Skin of body (tissue), 3 donors: ENCODE measurements at places on chromosomes 11 and 22. TPM values are rescaled to one million over a fixed set of nuclear protein-coding genes. Genes with fewer than 3 reads are reported as not detected.

Gene DPP3
- 16.0 TPM for total RNA-seq

Gene C11orf54
- 26.4 TPM for total RNA-seq

Gene GLYAT
- not detected for total RNA-seq

Gene SLC25A45
- 4.6 TPM for total RNA-seq

Gene VSTM5
- total RNA-seq: 0.39 TPM

Gene OR5A1
- not detected for total RNA-seq

Gene SLC22A9
- total RNA-seq: not detected

GRCh38 chr11:117979481-117980211 is 6.5 kb upstream of the IL10RA start:
- DNase-seq: no peak

GRCh38 chr22:46193898-46194310 is 43.6 kb downstream of the PPARA start:
- no peak for DNase-seq

- no peak for DNase-seq
Measured at GRCh38 chr11:123457187-123457770, 27.2 kb downstream of the GRAMD1B start.

DNA sequence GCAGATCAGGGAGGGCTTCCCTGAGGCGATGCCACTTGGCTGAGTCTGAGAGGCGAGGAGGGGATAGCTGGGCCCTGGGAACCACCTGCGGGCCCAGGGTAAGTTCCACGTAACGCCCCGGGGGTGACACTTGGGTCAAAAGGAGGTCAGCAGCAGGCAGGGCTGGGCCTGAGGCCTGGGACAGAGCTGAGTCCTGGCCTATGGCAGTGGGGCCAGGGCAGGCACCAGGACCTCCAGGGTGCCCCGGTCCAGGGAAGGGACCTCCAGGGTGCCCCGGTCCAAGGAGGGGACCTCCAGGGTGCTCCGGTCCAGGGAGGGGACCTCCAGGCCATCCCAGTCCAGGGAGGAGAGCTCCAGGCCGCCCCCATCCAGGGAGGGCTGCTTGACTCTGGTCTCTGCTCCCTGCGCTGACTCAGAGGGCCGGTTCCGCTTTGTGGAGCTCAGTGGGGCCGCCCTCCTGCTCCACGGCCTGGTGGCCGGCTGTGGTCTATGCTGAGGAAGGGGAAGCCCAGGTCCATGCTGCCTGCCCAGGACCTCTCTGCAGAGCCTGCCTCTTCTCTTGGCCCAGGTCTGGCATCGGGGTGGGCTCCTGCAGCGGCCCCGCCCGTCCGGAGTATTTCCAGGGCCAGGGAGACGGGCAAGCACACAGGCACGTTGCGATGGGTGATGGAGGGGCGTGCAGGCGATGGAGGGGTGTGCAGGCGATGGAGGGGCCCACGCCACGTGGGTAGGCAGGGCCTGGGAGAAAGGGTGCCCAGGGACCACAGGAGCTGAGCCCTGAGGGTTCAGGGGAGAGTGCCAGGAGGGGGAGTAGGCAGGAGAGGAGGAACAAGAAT is 19.5 kb upstream of the WNT7B start:
- no peak for DNase-seq

DNA sequence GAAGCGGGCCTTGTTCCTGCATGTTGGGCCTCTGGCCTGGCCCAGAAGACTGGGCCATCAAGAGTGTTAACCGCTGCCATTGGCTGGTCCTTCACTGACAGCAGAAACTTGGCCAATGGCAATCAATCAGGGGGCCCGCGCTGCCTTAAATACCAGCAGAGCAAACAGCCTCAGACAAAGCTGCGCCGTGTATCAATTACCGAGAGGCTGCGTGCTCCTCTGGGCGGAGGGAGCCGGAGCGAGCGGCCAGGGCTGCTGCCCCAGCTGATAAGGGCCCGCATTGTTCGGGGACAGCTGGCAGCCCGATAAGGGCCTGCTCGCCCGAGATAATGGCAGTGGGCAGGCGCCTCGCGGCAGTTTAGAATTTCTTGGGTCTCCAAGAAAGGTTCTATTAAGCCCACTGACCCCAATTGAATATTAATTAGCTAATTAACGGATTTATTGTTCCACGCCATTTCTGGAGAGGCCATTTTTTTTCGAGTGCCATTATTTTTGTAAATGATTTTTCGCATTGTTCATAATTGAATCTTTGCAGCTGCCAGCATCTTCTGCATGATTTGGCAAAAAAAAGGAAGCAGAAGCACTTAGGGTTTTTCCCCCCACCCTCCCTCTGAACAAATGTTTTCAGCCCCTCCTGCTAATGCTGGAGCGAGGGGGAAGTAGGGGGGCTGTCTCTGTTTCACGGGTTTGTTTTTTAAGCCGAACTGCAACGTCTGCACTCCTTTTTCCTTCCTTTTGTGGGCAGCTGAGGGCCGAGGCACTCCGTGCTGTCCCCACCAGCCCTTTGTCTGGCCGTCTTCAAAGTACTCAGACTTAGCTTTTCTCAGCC is 37.6 kb upstream of the RIC3 start:
- DNase-seq: peak; percentile 4

DNA sequence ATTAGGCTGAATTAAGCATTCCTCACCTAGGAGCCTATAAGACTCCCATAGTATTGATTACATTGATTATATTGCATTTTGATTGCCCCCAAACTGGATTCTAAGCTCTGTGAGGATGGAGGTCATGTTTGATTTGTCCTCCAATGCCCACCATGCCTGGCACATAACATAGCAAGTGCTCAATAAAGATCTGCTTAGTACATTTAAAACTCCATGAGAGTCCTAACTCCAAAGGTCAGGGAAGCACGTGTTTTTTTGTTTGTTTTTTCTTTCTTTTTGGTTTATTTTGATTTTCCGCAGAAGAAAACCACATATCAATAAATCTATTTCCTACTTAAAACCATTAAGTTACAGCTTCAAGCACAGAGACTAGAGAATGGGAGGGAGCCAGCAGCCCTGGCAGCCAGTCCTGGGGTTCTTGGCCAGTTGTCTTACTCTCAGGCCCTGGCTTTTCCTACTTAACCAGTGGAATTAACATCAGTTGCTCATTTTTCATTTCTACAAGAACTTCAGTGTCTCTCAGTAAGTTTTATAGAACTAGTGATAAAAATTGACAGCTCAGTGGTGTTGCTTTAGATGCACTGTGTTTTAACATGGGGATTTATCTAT is 429.9 kb upstream of the CCDC90B start:
- peak; percentile 13 for DNase-seq

DNA sequence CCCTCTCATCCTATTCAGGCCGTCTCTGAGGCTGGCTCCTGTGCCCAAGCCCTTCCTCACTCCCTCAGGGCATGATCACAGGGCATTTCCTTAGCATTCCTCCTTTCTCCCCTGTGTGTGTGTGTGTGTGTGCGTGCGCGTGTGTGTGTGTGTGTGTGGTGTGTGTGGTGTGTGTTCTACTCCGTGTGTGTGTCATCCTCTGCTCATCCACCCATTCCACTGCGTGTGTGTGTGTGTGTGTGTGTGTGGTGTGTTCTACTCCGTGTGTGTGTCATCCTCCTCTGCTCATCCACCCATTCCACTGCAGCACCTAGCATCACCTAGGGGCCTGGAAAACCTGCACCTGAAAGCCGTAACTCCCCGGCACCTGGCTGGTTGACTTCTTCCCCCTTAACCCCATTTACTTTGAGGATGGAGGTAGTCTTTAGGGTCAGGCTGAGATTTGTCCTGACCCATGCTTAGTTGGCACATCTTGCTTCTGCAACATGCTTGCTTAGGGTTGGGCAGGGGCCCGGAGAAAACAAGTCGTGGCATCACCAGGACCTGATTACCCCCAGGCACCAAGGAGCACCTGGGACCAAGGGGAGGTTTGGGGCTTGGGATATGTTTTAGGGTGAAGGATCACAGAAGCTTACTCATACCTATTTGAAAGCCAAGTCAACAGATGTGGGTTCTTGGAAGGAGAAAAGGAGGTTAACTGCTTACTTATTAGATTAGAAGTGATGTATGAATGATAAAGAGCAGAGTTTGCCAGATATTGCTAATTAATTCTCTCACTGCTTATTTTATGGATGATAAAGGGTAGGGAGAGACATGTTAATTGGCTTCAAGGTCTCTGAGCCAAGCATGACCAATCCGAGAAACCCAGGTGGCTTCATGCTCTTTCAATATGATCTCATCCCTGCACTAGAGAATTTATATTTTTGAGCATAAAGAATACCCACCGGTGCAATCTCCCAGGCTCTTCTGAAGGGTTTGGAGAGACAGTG is 18.9 kb downstream of the TIMP3 start:
- no peak for DNase-seq

GRCh38 chr11:124199702-124200101 is 16.6 kb downstream of the OR10D3 start:
- no peak for DNase-seq

- DNase-seq: no peak
Measured at GRCh38 chr22:44329179-44329796, 16.5 kb upstream of the SHISAL1 start.

DNA sequence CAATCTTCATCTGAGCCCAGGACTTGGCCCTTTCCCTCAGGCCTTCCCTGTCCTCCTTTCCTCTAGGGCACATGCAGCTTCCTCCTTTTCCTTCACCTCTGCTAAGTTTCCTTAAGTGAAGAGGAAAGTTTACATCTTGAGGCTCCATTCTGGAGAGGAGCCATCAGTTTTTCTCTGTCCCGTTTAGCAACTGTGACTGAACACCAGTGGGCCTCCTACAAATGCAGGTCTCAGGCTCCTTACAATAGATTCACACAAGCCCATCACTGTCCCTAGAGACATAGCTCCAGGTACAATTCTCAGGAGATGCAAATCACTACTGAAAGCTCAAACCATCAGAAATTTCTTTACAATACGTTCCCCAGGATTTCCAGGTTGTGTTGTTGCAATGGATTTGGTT is 23.3 kb upstream of the LYVE1 start:
- DNase-seq: no peak

- no peak for DNase-seq
Measured at GRCh38 chr22:27832606-27833005, 31.1 kb upstream of the MN1 start.

GRCh38 chr11:69887330-69887729 is 68.1 kb upstream of the FGF3 start:
- no peak for DNase-seq

GRCh38 chr22:37497062-37497599 is 10.9 kb upstream of the MFNG start:
- no peak for DNase-seq

GRCh38 chr11:19344661-19345518 is 104.1 kb upstream of the E2F8 start:
- DNase-seq: no peak

- no peak for DNase-seq
Measured at GRCh38 chr22:42156598-42156997, 26.0 kb upstream of the CYP2D6 start.

DNA sequence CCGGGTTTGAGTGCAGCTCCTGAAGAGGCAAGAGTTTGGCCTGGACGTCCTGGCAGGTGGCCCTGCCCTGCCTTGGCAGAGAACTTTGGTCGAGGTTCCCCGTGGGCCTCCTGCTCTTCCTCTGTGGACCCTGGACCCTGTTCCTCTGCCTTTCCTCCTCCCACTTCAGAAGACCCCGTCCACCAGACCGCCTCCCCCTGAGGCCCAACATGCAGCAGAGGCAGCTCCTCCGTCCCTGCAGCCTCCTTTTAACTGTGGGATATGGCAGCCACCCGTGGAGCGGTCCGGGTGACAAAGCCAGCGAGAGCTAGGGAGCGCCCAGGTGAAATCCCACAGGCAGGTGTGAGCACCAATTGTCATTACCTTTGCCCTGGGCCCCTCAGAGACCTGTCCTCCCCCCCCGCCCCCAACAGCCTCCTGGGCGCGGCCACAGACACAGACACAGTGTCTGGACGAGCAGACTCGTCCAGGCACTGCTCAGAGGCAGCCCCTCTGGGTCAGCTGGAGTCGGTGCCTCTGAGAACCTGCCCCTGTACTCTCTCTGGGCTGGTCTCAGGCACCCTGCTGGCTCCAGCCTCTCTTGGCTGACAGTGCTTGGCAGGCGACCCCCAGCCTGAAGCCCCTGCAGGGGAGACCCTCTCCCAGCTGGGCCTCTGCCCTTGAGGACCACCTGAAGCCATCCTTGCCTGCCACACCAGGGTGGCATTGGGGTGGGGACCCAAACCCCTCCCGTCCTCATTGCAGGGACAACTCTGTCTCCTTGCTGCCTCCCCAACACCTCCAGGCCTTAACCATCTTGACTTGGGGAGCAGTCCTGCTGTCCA is 4.1 kb upstream of the PTDSS2 start:
- DNase-seq: no peak

- no peak for DNase-seq
Measured at GRCh38 chr11:104858882-104859775, 39.1 kb downstream of the CASP12 start.

GRCh38 chr11:124739479-124740276 is at the start of gene NRGN:
NRGN (plus strand) TSS chr11:124739942; CDS start chr11:124740085, 143 bp downstream.
- peak; percentile 82 for DNase-seq

- DNase-seq: no peak
Measured at GRCh38 chr11:128845334-128845780, 21.7 kb downstream of the KCNJ1 start.

GRCh38 chr11:120413480-120413879 is 77.3 kb downstream of the ARHGEF12 start:
- no peak for DNase-seq

DNA sequence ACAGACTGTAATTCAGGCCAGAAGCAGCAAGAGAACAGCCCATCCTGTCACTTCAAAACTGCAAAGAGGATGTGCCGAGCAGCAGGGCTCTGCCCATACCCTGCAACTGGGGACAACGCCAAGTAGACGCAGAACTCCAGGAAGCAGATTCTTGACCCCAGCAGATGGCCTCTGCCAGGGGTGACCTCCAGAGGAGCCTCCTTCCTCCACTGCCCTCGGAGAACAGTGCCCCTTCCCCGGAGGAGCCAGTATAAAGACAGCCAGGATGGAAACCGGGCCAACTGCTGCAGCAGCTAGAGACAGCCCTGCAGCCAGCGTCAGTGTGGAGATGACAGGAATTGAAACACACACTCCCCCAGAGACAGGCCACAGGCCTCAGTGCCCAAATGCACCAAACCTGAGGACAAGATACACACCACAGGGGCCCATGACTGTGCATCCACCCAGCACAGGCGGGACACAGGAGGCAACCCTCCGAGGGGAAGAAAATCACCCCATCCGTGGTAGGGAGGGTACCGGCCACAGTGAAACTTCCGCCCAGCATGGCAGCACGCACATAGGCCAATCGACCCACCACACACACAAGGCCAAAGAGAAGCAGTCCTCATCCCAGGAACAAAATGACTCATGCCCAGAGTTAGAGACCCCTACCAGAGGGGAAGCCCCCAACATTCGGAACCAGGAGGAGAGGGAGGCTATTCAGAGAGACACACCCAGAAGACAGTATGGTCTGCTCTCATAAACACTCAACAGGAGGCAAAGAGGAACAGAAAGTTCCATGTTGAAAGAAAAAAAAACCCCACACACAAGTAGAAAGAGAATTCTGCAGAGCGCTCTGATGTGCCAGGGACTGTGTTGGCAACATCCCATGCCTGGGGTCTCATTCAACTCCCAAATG is 5.6 kb downstream of the AHNAK start:
- DNase-seq: no peak

DNA sequence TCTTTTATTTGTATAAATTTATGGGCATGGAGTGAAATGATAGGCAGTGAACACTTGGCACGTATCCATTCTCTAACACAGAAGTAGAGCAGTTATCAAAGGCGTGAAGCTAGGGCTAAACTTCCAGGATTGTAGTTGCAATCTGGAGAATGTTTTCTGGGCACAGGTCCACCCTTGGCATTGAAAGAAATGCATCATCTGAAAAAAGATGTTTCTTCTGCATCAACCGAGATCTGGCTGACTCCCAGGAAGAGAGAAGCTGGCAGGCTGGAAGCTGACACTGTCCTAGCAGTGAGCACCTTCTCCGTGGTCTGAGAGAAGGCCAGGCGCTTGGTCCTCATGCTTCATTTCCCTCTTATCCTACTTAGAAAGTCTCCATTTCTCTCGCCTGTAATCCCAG is 600.0 kb downstream of the BRD1 start:
- no peak for DNase-seq

GRCh38 chr22:37905534-37906363 is at the start of gene MICALL1:
MICALL1 (plus strand) TSS chr22:37906297; CDS start chr22:37906423, 126 bp downstream.
- no peak for DNase-seq
